Upper lobe of left lung (tissue), 6 donors: ENCODE measurements at places on chromosomes 6 and 20.

DNA sequence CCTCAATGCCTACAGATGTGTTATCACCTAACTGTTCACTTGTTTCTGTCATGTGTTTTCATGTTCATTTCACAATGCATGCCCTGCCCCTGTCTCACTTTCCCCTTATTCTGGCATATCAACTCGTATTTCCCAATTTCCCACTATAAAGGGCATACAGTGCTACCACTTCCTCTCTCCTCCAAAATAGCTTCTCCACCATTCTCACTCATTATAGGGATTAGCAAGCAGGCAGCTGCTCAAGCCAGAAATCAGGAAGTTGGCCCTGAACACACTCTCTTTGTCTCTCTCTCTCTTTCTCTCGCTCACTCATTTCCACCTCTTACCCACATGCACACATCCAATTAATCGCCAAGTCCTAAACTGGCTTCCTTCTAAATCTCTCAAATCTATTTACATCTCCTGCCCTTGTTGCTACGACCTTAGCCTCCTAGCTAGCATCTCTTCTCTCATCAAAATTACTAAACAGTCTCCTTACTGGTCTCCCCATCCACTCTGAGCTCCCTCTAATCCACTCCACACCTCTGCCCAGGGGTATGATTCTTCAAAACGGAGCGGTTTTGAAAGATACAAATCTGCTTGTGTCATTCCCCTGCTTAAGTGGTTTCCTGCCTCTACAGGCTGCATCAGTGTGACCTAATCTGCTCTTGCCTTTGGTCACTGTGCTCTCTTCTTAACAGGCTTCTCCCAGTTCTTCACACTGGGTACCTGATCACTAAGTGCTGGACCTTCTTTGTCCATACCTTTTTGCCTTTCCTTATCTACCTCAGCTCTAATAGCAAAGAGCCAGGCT lies 196.2 kb downstream of the BTBD9 start:
- DNase-seq = no peak

DNA sequence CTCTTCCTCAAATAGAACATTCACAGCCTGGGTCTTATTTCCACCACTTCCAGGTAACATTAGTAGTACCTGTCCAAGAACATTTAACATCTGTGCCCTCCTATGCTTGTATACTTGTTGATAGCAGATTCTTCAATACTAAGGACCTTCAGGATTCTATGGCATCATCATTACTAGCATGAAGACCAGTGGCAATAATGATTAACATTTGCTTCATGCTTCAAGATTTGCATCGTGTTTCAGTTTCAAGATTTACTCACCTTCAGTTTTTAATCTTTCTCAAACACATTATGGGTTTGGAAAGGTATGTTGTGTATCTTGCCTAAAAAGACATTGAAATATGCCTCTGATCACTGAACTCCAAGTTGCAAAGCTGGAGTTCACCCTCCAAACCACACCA lies 412.8 kb upstream of the NRSN1 start:
- no peak for DNase-seq

GRCh38 chr6:55014321-55015088 lies 159.8 kb upstream of the HCRTR2 start:
- no peak for DNase-seq

- DNase-seq = no peak
Observed at GRCh38 chr6:13220266-13220665, 108.1 kb downstream of the TBC1D7 start.

GRCh38 chr6:163418311-163419029 lies 4.0 kb downstream of the QKI start:
- DNase-seq = no peak

- no peak for DNase-seq
Observed at GRCh38 chr6:70118670-70119069, 184.2 kb downstream of the COL9A1 start.

- no peak for DNase-seq
Observed at GRCh38 chr6:25410102-25410501, 130.9 kb downstream of the CARMIL1 start.

DNA sequence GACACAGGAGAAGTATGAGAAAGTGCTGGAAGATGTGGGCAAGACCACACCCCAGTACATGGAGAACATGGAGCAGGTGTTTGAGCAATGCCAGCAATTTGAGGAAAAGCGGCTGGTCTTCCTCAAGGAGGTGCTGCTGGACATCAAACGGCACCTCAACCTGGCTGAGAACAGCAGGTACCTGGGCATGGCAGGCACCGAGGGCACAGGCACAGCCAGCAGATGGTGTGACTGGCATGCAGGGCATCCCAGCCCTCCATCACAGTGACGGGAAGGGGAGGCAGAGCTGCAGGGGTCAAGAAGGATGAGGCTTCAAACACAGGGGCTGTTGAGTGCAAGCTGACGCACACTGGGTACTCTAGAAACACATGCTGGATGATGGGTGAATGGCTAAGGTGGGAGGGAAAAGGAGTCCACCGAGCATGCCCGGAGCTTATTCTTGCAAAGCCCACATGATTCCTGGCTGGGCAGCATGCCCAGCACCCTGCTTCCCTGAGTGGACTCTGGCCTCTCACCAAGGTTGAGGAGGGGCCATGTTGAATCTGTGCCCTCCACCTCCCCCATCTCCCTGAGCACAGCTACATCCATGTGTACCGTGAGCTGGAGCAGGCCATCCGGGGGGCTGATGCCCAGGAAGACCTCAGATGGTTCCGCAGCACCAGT lies 26.3 kb downstream of the SPDEF start:
- DNase-seq = peak; percentile 34

GRCh38 chr20:12289465-12289864 lies 371.8 kb downstream of the BTBD3 start:
- no peak for DNase-seq

DNA sequence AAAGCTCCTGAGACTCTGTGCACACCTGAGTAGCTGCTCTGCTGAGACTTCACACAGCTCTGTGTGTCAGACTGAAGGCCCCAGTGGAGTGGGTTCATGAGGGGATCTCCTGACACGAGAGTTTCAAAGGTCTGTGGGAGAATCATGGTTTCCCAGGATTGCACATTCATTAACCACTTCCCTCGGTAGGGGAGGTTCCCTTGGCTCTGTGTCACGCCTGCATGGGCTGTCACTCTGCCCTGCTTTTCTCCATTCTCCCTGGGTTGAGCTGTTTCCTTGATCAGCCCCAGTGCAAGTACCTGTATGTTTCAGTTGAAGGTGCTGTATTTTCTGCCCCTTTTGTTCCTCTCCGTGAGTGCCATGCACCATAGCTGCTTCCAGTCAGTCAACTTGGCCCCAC lies 236.9 kb downstream of the EPM2A start:
- no peak for DNase-seq

- no peak for DNase-seq
Observed at GRCh38 chr20:3042625-3043024, 797 bp upstream of the GNRH2 start.

DNA sequence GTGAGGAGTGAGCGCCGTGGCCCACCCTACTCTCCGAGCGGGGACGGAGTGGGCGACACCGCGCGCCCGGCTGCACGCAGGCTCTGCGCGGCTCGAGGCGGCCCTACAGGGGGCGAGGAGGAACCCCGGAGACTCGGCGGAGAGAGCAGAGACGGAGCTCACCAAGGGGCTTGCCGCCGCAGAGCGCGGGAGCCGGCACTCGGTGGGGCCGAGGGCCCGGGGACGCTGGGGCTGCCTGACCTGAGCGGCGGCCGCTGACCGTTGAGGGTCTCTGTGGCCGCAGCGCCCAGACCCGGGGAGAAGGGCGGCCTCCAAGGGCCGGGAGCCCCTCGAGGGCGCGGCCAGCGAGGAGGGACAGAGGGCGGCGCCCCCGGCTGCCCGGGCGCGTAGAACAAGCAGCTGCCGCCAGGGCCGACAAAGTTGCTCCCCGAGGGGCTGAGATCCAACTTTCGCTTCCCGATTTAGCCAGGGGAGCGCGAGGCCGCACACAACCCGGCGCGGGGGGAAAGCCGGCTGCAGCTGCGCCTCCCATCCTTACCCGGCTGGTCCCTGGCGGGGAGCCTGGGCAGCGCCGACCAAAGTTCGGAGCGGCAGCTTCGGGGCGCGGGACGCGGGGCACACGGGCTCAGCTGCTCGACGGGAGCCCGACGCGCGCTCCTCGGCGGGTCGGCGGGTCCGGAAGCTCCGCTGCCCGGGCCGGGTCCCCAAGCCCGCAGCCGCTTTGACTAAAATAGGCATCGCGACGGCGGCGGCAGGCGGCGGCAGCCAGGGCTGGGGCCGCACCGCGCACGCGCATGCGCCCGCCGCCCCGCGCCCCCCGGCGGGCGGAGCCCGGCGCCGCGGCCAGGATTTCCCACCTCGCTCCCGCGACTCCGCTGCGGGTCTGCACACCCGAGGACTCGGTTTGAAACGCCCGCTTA lies 43.1 kb downstream of the POPDC3 start:
- peak; percentile 28 for DNase-seq

DNA sequence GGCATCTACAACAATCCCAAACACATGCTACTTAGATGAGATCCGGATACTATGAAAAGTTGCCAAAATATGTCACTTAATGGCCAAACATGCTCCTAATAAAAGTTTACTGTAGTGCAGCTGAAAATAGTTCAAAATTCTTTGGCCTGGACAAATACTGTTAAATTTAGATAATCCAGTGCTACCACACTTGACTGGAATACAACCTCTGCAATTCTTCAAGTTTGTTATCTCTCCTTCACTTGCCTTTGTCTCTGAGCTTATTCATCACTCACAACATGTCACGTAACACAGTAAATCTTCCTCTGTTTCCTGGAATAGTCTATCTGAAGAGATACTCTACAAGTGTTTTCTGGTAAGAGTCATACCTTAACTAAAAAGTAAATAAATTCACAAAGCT lies 10.5 kb upstream of the PLN start:
- no peak for DNase-seq

- no peak for DNase-seq
Observed at GRCh38 chr6:79170959-79171358, 63.5 kb downstream of the HMGN3 start.

- DNase-seq = no peak
Observed at GRCh38 chr6:19662911-19663310, 174.3 kb upstream of the ID4 start.

- no peak for DNase-seq
Observed at GRCh38 chr6:42572523-42572922, 8.7 kb downstream of the UBR2 start.

GRCh38 chr6:45377043-45377553 lies 636 bp downstream of the SUPT3H start:
- no peak for DNase-seq

GRCh38 chr20:19241440-19241839 lies 29.0 kb downstream of the SLC24A3 start:
- DNase-seq = no peak

GRCh38 chr20:60046011-60046413 lies 87.8 kb downstream of the CDH26 start:
- no peak for DNase-seq

DNA sequence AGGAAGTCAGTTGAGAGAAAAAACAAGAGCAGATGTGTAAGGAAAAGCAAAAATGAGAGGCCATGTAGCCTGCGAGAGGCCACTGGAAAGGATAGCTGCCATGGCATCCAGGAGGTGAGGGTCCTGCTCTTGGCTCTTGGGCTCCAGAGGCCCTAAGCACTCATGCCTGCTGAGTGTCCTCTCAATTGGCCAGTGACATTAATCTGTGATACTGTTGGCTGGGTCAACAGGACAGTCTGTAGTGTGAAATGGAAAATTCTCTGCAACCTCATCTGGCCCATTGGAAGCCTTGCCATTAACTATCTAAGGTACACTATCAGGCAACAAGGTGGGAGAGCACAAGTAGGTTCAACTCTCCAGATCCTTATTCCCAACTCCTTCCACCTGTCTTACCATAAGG lies 180.9 kb downstream of the LY86 start:
- DNase-seq = no peak

DNA sequence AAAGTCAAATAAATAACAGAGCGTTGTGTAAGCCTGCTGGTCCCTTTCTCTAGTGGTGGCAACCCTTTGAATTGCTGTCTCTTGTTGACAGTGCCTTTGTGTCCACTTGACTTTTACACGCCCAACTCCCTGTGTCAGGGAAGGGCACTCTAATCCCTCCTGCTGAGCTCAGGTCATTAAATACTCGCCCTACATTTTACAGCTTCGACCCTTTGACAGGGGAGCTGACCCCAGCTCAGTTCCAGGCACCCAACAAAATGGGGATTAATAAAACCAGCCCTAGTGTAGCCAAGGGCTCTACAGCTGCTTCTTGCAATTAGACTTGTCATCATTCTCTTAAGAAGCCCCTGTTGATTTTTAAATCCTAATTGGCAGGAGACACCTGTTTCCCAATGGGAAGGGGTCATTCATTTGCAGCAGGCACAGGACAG lies 308.2 kb downstream of the EYA4 start:
- no peak for DNase-seq

- no peak for DNase-seq
Observed at GRCh38 chr6:163750431-163751031, 336.0 kb downstream of the QKI start.

DNA sequence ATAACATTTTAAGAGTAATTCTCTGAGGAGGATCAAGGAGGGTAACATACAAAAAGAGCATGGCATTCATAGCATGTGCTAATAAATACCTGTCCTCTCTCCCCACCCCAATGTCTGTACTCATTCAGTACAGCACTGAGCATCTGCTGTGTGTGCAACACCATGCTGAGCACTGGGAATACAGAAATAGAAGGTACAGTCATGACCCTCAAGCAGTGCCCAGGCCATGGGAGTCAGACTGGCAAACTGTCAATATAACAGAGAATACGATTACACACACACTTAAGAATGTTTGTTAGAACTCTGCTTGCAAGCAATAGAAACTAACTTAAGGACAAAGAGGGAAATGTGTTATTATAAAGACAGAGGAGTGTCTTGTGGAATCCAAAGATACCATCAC lies 24.7 kb upstream of the ZFAND3 start:
- DNase-seq = no peak

- DNase-seq = no peak
Observed at GRCh38 chr6:11830105-11830504, 51.5 kb upstream of the ADTRP start.

DNA sequence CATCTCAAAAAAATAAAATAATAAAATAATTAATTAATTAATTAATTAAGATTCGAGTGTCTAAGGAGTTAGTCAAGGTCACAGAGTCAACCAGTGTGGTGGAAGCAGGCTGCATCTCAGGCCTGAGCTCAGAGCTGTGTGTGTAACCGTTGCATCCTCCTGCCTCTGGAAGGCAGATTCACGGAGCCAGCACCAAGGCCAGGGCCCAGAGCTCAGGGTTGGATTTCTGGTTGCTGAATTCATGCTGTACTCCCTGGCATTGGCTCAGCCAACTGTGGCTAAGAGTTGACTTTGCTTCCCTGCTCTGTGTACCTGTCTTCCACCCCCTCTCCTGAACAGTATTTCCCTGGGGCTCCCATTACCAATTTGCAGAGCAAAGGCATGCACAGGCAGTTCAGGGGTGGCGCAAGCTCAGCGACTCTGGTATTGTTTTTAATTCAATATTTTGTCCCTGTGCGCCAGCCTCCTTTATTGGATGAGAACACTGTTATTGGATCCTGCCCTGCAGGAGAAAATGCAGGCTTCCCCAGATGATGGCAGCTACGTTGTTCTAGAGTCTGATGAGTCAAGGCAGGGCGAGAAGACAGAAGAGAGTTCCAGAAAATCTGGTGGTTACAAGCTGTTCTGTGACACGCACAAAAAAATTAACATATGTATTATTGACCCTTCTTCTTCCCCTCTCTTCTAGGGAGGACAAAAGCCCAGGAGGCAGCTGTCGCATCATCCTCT lies 12.3 kb upstream of the CTNNBL1 start:
- no peak for DNase-seq

GRCh38 chr6:116330511-116330910 lies 40.2 kb upstream of the DSE start:
- no peak for DNase-seq
